Subcutaneous adipose tissue (tissue), 4 donors: ENCODE measurements at places on chromosomes 6 and 20. TPM values are rescaled to one million over a fixed set of nuclear protein-coding genes. Genes with fewer than 3 reads are reported as not detected.

Gene GPR63
- total RNA-seq = 0.19 TPM

Gene OPN5
- total RNA-seq = not detected

Gene DYNLRB1
- total RNA-seq = 125 TPM

Gene CSNK2B
- total RNA-seq = 146 TPM

Gene MUC22
- not detected for total RNA-seq

Gene SLC35D3
- total RNA-seq = not detected

Gene RBM24
- total RNA-seq = 4.1 TPM

Gene GNAS-AS1
- not detected for total RNA-seq

Gene PNPLA1
- total RNA-seq = not detected

Gene AIF1
- 30.9 TPM for total RNA-seq

Gene POM121L2
- not detected for total RNA-seq

Gene RWDD2A
- 6.4 TPM for total RNA-seq

Gene C6orf163
- total RNA-seq = 5.2 TPM

Gene SRMS
- total RNA-seq = not detected

Gene EDN1
- 15.9 TPM for total RNA-seq

Gene SH3BGRL2
- total RNA-seq = 39.9 TPM

Gene C4B
- 17.3 TPM for total RNA-seq

Gene COL10A1
- not detected for total RNA-seq

Gene MCCD1
- not detected for total RNA-seq

Gene HCRTR2
- total RNA-seq = not detected
